Endodermal cell (in vitro differentiated cells): ENCODE measurements at places on chromosomes 4 and X.

GRCh38 chr4:121958777-121959176 is 6.9 kb upstream of the TRPC3 start:
- no peak for DNase-seq

- DNase-seq: peak; percentile 57
Measured at GRCh38 chr4:82562564-82562854, 721 bp upstream of the TMEM150C start.

GRCh38 chr4:128848461-128848860 is 39.0 kb downstream of the JADE1 start:
- peak; percentile 31 for DNase-seq

DNA sequence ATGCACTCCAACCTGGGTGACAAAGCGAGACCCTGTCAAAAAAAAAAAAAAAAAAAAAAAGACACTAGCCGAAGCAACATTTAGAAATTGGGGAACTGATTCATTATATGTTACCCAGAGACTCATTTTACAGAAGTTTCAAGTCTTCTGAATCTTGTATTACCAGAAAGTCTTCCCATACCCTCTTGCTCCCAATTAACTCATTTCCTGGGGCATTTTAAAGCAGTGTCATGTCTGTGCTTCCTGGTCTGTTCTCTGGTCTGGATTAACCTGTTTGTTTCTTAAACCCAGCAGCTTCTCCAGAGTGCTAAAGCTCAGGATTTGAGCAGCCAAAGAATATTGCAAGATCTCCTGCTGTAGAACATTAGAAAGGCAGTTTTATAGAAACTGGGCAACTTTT is 43.7 kb downstream of the FRMPD3 start:
- DNase-seq: no peak

DNA sequence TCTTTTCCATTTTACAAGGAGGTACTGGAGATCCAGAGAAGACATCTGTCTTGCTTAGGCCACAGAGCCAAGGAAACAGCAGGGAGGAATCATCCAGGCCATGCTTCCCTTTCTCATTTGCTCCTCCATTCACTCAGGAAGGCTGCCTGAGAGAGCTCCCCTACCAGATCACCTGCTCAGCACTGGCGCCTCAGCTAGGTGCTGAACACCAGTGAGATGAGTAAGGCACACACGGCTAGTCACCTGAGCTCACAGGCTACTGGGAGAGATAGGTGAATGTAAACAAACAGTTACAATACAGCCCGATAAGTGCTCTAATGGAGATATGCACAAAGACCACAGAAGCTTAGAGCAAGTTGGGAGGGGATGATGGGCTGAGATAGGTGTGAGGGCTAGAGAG is 149.8 kb upstream of the ARHGEF9 start:
- peak; percentile 70 for DNase-seq

- DNase-seq: no peak
Measured at GRCh38 chrX:123960956-123961267, 594 bp upstream of the STAG2 start.

DNA sequence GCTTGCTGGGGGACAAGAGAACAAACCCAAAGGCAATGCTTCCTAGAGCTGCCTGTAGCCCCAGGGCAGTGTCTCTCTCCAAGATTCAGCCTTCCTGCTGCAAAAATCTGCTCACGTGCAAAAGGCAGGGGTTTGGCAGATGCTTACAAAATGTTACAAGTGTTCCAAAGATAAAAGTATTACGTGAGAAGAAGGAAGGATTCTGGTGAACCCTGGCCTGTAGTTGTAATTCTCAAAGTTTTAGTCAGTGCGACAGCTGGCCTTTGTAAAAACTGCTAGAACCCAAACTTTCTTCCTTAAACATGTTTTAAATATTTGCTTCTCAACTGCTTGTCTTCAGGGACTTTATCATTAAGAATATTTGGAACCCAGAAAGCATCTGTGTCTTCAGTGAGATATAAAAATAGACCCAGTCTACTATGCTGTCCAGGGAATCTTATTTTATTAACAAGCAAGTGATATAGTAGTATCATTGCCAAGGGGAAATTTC is 232.3 kb downstream of the FRMPD4 start:
- no peak for DNase-seq

DNA sequence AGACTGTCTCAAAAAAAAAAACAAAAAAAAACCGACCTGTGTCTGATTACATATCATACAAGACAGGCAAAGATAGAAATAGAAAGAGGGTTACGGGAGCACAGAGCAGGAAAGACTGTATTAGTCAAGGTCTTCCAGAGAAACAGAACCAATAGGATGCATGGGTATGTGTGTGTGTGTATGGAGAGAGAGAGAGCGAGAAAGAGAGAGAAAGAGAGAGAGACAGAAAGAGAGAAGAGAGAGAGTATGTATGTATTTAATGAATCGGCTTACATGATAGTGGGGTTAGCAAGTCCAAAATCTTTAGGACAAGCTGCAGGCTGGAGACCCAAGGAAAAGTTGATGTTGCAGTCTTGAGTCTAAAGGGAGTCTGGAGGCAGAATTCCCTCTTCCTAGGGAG is 7.5 kb upstream of the DDX3X start:
- no peak for DNase-seq
